ENCODE measurements at places on chromosomes 1 and 21.

GRCh38 chr1:233668725-233669294 is 54.9 kb downstream of the KCNK1 start:
- DNase-seq, result no peak

GRCh38 chr1:69673321-69673720 is 105.6 kb downstream of the LRRC7 start:
- DNase-seq, result no peak

- no peak for DNase-seq
These were observed 23.4 kb upstream of the MEF2D start for GRCh38 chr1:156523801-156524480.

DNA sequence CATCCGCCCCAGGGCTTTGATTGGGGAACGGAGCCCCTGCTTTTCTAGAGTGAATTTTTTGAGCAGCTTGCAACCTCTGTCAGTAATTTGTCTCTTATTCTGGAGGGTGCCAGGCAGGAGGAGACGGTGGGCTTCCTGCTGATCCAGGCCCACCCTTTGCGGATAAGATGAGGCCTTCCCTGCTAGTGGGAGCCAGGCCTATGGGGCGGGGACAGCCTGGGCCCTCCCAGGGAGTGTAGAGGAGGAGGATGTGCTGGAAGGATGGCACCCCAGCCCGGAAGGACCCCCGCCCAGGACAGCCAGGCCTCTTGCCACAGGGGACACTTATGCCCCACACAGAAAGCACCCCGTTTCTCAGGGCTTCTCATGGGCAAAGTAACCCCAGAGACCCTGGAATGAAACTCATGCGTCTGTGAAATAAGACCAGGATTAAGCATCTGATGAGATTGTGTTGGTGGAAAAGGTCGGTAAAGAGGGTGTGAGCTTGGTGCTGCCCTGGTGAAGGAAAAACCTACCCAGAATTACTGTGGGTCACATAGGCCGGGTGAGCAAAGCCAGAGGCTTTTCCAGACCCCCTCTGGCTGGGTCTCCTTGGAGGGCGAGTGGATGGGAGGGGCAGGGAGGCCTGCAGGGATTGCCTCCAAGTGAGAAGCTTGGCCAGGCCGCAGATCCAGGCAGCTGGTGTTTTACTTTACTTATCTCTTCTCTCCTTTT is 118.7 kb downstream of the SIK1 start:
- DNase-seq, result no peak

DNA sequence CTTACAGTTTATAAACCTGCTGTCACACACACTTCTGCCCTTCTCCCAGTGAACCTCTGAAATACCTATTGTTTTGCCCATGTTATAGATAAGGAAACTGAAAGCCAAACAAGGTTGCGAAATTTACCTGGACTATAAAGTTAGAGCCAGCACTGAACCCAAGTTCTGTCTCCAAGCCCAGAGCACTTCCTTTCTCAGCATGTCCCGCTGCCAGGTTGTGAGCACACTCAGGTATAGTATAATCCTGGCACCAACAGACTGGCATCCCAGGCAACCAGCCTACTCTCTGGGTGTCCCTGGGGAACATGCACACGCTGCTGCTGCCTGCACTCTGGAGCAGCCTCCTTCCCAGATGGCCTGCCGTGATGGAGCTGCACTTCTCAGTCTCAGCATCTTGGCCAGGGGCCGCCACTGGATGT is 45.1 kb downstream of the PGBD5 start:
- DNase-seq, result no peak

DNA sequence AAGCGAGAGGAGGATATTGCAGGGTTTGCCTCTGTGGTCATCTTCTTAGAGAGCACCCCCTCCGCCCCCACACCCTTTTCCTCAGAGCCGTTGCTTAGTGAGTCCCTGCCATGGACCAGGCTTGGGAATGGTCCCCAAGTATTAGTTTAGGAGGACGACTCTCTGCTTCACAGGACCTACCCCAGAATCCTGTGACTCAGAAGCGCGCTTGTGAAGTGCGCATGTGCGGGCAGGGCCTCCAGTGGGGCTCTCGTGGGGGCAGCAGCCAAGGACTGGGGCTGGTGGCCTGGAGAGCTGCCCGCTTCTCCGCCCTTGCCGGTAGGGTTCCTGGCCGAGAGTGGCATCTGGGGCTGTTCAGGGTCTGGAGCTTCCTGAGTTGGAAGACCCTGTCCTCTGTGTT is 37.3 kb upstream of the HMGN1 start:
- DNase-seq, result no peak

GRCh38 chr1:230176871-230177411 is 109.9 kb downstream of the GALNT2 start:
- peak; percentile 93 for DNase-seq

GRCh38 chr1:102821707-102822106 is 286.6 kb downstream of the COL11A1 start:
- no peak for DNase-seq

GRCh38 chr1:53593758-53594380 is 134.7 kb downstream of the DMRTB1 start:
- no peak for DNase-seq

- no peak for DNase-seq
These were observed 281.0 kb upstream of the POU3F1 start for GRCh38 chr1:38327559-38327973.

DNA sequence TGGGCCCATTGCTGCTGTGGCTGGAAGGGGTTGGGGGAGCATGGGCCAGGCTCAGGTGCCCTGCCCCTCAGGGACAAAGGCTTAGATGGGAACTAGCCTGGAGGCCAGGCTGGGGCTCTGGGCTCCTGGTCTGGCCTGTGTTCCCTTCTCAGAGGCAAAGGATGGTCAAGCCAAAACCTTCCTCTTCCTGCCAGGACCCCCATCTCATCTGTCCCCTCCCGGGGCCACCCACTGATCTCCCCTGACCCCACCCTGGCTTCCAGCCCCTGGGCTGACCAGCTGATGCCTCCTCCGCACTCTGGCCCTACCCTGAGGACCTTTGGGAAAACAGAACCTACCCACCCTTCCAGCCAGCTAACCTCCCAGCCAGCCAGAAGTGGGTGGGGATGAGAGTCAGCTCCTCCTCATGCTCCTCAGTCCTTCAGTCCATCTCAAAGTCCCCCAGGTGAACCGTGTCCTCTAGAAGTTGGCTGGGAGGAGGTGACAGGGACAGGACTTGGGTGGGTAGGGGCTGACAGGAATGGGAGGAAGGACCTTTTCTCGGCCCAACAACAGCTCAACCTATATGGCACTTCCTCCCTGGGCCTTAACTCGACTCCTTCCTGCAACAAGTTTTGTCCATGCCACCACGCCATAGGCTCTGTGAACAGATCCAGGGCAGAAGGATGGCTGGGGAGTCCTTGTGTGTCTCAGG is 7.5 kb downstream of the PEAR1 start:
- no peak for DNase-seq

- DNase-seq, result no peak
These were observed 1.7 kb downstream of the SSX2IP start for GRCh38 chr1:84688463-84689061.

- no peak for DNase-seq
These were observed 114.1 kb downstream of the AJAP1 start for GRCh38 chr1:4768553-4768952.

DNA sequence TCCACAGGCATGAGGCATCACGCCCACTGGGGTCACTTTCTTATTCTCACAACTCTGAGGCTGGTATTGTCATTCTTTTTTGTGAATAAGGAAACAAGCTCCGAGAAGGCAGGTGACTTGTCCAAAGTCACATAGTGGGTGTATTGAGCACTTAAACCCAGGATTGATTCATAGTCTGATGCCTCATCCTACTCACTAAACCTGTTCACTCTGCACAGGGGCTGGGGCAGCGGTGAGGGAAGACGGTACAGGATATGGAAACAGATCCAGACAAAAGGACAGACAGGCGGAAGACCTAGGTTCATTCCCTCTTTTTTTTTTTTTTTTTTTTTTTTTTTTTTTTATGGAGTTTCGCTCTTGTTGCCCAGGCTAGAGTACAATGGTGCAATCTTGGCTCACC is 56.6 kb downstream of the NKAIN1 start:
- DNase-seq, result no peak

- DNase-seq, result no peak
These were observed 315.2 kb downstream of the AJAP1 start for GRCh38 chr1:4969556-4970129.

DNA sequence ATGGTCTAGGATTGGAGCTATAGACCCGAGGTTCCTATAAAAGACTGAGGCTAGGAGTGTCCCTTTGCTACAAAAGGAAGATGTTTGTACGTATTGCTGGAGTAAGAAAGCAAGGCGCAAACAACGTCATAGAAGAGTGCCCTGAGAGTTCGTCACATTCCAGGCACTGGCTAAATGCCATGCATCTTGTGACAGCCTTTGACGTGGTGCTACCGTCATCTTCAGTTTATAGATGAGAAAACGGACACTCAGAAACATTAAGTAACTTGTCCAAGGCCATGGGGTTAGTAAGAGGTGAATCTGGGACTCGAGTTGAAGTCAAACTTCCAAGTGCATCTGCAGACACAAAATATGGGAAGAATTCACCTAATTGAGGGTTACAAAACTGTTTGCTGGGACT is 104.2 kb upstream of the SLC45A1 start:
- no peak for DNase-seq

- DNase-seq, result no peak
These were observed 434.6 kb upstream of the PRMT6 start for GRCh38 chr1:106621853-106622252.

GRCh38 chr1:72284084-72284347 is 1.7 kb upstream of the NEGR1 start:
- DNase-seq, result no peak

DNA sequence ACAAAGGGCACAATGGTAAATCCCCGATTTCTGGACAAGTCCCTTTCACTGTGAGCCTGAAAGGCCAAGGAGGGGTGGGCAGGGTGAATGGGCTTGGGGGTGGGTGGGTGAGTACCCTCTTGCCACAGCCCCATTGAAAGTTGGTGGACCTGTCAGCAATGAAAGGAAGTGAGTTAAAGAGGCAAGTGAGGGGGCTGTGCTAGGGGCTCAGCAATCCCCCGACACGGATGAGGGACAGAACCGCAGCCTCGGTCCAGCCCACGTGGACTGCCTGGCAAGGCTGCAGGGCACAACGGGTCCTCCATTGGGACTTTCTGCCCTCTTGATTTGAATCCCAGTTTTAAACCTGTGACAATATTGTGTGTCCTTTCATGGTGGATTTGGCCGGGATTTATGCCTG is 255.3 kb downstream of the FOXD2 start:
- DNase-seq, result no peak

DNA sequence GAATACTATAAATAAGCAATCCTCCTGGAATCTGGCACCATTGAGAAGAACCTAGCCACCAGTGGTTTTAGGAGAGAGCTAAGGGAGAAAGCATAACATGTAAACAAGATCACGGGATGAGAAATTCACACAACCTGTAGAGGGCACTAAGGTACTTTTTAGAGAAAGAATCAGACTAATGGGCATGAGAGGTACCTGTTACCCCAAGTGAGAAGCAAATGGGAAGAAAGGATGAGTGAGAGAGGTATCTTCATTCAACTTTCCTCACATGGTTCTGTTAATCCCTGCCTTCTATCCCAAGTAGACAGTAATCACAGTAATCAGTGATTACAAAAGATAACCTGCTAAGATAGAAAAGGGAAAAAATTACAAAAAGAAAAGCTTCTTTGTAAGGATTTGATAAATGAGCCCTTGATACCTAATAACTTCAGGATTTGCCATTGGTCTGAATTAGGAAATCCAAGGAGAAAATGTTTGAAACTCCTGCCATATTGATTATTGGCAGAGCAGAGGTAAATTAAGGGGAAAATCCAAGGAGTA is 251.1 kb upstream of the ADGRL2 start:
- no peak for DNase-seq

GRCh38 chr1:4743978-4744750 is 89.8 kb downstream of the AJAP1 start:
- no peak for DNase-seq

GRCh38 chr1:37605061-37605650 is 9.4 kb upstream of the GNL2 start:
- DNase-seq, result no peak

GRCh38 chr1:205286335-205286950 is 35.1 kb downstream of the NUAK2 start:
- no peak for DNase-seq

DNA sequence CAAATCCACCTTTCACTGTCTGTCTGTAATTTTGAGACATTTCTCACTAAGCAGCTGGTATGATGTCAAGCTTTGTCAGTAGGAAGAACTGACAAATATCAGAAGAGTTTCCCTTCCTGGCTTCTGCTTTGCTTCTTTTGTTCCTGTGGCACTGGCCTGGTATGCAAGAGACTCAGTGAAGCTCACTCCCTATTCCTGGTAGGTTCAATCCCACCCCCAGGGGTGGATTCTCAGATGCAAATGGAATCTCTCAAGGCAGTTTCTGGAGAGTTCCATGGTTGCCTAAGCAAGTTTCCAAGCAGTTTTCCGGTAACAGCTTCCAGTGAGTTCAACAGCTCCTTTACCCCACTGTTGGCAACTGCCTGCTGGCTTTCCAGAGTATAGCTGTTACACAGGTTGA is 683.4 kb downstream of the PTPRC start:
- DNase-seq, result no peak

- no peak for DNase-seq
These were observed 26.6 kb downstream of the BEND5 start for GRCh38 chr1:48750109-48750508.
